ENCODE measurements at places on chromosomes 4 and X. TPM values are rescaled to one million over a fixed set of nuclear protein-coding genes. Genes with fewer than 3 reads are reported as not detected.

DNA sequence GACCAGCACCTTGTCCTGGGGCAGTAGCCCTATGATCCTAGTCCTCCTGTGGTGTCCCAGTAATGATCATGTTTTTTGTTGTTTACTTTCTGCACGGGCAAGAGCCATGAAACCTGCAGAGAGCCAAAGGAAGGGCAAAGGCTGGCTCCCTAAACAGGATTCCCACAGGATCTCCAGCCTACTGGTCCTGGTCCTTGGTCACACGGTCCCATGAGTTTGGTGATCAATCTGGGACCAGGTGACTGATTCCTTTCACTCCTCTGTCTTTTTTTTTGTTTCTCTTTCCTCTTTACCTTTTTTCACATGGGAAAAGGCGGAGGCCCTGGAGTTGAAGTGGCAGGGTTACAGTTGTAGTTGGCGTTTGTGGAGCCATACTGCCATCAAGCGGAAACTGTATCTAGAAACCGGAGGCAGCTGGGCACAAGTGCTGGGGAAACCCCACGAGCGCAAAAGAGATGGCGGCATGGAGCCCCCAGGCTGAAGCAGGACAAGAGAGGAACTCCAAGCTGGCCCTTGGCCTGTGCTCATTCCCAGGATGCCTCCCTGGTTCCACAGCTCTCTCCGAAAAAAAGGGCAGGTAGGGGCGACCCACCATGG is 34.6 kb downstream of the NBDY start:
- peak overlapping the region; percentile 24 for H3K4me3 ChIP-seq
- no peak for DNase-seq
- H3K27ac ChIP-seq: peak overlapping the region; percentile 64
- H3K4me1 ChIP-seq: peaks cover 42% of the 10 kb centered on the region

Gene PSAPL1
- not detected for total RNA-seq

Gene TRPC5OS
- not detected for total RNA-seq

- no peak overlapping the region for H3K27ac ChIP-seq
- H3K27me3 ChIP-seq: no peaks in the 10 kb centered on the region
- no peaks in the 10 kb centered on the region for H3K36me3 ChIP-seq
- H3K4me3 ChIP-seq: no peak overlapping the region
- peaks cover 25% of the 10 kb centered on the region for H3K4me1 ChIP-seq
Measured at GRCh38 chrX:47620303-47620685, 637 bp upstream of the SYN1 start.

GRCh38 chrX:39551762-39552161 is 546.0 kb downstream of the BCOR start:
- no peak overlapping the region for H3K27ac ChIP-seq
- no peaks in the 10 kb centered on the region for H3K36me3 ChIP-seq
- H3K4me1 ChIP-seq: no peaks in the 10 kb centered on the region
- no peaks in the 10 kb centered on the region for H3K27me3 ChIP-seq
- no peak overlapping the region for H3K4me3 ChIP-seq
- no peak for DNase-seq

DNA sequence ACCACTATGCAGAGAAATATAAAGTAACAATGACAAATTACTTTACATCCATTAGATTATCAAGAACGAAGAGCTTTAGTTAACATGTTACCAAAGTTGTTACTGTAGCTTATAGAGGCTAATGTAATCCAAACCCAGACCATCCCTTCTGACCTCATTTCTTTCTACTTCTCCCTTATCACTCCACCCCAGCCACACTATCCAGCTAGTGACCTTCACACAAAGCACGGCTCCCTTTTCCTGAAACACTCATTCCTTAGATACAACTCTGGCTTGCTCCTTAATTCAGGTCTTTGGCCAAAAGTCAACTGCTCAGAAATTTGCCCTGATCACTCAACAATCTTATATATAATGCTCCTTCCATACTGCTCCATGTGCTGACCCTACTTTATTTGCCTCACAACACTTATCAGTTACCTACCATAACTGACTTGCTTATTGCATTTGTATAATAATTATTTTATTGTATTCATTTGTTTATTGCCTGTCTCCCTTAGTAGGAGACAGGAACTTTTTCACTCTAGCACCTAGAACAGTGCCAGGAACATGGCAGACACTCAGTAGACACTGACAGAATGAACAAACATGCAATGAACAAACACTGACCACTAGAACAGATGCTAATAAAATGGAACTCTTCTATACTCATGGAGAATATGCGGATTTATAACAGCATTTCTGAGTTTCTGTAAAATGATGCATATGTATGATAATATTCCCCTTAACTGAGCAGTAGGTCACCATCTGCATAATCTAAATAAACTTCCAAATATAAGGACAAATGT is 67.6 kb downstream of the EIF4E start:
- H3K27me3 ChIP-seq: peaks cover 2% of the 10 kb centered on the region
- no peak for DNase-seq
- H3K4me3 ChIP-seq: no peak overlapping the region
- H3K36me3 ChIP-seq: no peaks in the 10 kb centered on the region
- H3K27ac ChIP-seq: no peak overlapping the region

GRCh38 chr4:169400832-169401231 is 130.1 kb upstream of the SH3RF1 start:
- DNase-seq: no peak
- H3K27me3 ChIP-seq: no peaks in the 10 kb centered on the region
- no peaks in the 10 kb centered on the region for H3K4me1 ChIP-seq

GRCh38 chr4:80196922-80197573 is at the start of gene PRDM8:
TSS of gene PRDM8 (plus strand) at chr4:80197503. CDS start at chr4:80200081, 2,578 bp downstream.
- DNase-seq: peak; percentile 20
- H3K27ac ChIP-seq: no peak within 1 kb of the TSS
- H3K4me1 ChIP-seq: peaks cover 36% of the 10 kb centered on the region
- peaks cover 18% of the 10 kb centered on the region for H3K27me3 ChIP-seq
- no peaks in the 10 kb centered on the region for H3K36me3 ChIP-seq
- H3K4me3 ChIP-seq: peak within 1 kb of the TSS; percentile 52

Gene CYTL1
- 0.38 TPM for total RNA-seq

- H3K4me3 ChIP-seq: no peak overlapping the region
- peaks cover 12% of the 10 kb centered on the region for H3K4me1 ChIP-seq
- peaks cover 10% of the 10 kb centered on the region for H3K27me3 ChIP-seq
- H3K36me3 ChIP-seq: no peaks in the 10 kb centered on the region
Measured at GRCh38 chr4:109733728-109734127, 3.9 kb upstream of the PLA2G12A start.

DNA sequence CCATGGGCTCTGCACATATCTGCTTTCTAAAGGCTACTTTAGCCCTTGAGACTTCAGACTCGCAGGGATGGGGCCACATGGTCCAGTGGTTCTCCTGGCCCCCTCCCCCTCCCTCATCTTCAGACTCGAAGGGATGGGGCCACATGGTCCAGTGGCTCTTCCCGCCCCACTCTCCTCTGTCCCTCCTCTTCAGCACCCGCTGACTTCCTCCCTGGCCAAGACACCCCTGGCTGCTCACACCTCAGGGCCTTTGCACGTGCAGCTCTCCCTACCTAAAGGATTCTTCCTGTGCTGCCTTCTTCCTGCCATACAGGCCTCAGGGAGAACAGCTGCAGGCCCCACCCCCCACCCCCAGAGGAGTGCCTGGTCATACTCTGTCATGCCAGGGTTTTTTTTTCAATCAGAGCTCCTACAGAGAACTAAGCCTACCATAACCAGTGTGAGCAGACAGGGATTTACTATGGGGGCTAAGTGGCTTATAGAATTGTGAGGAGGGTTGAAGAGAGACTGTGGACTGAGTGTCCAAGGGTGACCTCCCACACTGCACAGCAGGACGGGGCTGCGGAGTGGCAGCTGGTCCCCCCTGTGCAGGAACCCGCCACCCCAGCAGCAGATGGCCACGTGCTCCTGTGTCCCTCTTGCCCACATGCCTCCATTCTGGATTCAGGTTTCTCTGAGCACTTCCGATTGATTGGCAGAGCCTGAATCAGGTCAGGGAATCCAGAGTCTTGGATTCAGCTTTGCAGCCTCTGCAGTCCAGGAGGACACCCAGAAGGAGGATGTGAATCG is 6.1 kb upstream of the SPON2 start:
- peaks cover 33% of the 10 kb centered on the region for H3K4me1 ChIP-seq
- H3K36me3 ChIP-seq: no peaks in the 10 kb centered on the region
- no peak overlapping the region for H3K4me3 ChIP-seq
- H3K27ac ChIP-seq: no peak overlapping the region
- H3K27me3 ChIP-seq: peaks cover 15% of the 10 kb centered on the region

Measured in T-cell (primary cell).